ENCODE measurements at places on chromosomes 12 and 14.

DNA sequence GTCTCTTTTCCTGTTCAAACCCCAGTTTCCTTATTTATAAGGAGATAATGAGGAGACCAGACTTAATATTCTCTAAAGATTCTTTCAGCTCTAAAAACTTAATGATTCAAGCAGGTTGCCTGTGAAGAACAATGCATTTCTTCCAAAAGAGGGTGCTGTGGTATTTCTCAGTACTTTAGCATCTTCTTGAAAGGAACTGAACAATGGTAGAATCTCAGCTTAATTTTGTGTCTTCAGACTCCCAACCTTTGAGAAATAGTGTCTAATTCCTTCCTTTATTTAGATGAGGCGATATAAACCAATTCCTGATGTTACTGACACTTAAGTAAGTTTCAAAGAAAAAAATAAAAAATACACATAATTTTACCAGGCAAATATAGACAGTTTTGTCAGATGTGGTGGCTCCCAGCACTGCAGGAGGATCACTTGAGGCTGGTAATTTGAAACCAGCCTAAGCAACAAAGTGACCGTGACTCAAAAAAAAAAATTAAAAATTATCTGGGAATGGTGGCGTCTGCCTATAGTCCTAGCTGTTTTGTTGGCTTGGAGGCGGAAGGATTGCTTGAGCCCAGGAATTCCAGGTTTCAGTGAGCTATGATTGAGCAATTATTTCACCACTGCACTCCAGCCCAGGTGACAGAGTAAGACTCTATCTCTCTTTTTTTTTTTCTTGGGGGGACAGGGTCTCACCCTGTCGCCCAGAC, 76.9 kb upstream of the PSMA6 start:
- no peak for DNase-seq

GRCh38 chr12:95114766-95115405, 41.5 kb upstream of the NR2C1 start:
- DNase-seq: no peak

DNA sequence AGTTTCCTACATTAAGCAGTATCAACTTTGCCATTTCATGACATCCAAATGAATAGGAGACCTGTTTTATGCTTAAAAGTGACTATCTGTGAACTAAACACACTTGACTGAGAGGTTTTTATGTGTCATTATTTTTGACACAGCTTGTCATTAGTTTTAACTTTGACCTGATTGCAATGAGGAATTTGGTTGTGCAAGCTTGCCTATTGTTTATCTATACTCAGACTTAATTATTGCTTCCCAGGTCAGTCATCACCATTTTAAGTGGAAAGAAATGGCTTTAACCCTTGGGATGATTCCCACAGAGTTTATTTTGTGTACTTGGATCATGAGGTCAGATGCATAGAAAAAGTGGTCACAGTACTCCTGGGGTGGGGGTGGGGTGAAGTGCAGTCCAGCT, 171.0 kb upstream of the PRICKLE1 start:
- no peak for DNase-seq

- DNase-seq: no peak
These were observed 6.6 kb downstream of the TTC9 start for GRCh38 chr14:70648346-70648745.

GRCh38 chr12:114679942-114680341, 4.0 kb downstream of the TBX3 start:
- DNase-seq: no peak

DNA sequence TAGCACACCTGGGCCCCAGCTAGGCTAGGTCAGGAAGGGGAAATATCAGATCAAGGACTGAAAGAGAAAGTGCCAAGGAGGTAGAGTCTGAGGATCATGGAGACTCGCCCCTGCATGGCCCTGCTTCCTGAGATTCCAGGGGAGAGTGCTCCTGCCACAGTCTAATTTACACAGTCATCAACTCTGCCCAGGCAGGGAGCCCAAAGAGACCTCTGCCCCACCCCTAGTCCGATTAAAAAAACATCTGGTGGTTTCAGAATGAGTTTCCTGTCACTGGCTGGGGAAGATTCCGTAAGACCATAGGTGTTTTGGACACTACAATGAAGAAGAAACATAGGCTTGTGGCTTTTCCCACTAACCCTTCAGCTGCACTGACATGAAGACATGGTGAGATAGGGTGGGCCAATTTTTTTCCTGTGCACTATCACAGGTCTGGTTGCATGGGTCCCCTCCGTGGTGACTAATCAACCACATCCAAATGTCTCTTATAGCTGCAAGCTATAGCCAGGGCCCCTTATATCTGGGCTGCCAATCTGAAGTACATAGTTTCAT, 31.5 kb upstream of the GZMB start:
- no peak for DNase-seq

DNA sequence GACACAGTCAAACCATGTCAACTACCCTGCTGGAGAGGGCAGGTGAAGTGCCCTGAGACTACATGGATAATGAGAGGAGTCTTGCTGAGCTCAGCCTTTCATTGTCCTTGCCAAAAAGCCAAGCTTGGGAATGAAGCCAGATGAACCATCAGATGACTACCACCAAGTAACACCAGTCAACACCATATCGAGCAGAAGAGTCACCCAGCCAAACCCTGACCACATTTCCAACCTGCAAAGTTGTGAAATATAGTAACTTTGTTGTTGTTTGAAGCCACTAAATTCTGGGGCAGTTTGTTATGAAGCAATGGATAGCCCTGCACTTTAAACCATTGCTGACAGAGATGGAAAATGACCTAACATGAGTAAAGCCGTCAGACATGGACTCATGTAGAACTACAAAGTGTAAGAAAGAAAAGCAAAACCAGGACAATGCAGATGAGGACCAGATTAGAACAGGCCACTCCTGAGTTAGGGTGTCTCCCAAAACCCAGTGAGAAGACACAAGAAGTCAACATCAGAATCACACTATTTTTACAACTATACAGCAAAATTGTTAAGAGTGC, 12.5 kb upstream of the CRADD start:
- DNase-seq: no peak

GRCh38 chr12:24742378-24742777, 206.5 kb downstream of the BCAT1 start:
- no peak for DNase-seq

DNA sequence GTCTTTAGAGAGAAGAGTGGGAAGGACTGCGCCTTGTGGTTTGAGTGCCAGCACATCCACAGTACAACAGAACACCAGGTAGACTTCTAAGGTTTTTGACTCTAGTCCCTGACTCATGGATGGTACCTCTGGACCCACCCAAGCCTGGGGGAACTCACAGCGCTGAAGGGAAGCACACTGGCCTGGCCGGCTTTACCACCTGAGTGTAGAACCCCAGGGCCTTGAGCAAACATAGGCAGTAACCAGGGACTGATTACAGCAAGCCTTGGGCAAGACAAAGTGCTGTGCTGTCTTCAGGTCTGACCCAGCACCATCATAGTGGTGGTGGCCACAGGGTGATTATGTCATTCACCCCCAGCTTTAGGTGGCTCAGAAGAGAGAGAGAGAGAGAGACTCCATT, 17.2 kb downstream of the EML5 start:
- DNase-seq: no peak

DNA sequence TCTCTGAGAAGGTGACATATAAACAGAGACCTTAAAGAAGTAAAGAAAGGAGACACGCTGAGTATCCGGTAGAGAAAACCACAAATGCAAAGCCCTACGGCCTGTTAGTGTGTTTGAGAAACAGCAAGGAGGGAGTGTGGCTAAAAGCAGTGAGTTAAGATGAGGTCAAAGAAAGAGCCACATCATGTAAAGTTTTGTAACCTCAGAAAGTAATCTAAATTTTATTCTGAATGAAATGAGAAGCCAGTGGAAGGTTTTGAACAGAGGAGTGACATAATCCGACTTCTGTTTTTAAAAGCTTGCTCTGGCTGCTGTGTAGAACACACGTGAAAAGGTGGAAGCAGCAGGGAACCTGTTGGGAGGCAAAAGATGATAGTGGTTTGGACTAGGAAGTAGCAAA, 32.6 kb downstream of the PPP2R5E start:
- DNase-seq: no peak

DNA sequence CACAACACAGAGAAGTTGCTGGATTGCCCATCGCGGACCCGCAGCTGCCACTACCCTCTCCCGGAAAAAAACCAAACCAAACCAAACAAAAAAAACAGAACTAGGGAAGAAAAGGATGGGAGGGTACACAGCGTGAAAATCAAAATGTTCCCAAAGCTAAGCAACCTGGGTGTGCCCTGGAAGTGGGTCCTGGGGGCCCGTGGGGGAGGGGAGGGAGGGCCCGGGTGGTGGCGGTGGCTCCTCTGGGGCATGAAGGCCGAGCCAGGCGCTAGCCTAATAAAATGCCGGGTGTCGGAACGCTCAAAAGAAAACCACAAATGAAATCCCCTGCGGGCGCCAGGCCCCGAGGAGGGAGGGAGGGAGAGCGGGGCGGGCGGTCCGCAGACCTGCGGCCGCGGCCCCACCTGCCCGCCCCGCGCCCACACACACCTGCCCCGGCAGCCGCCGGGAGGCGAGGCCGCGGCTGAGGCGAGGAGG, 787 bp downstream of the HECTD4 start:
- peak; percentile 2 for DNase-seq

DNA sequence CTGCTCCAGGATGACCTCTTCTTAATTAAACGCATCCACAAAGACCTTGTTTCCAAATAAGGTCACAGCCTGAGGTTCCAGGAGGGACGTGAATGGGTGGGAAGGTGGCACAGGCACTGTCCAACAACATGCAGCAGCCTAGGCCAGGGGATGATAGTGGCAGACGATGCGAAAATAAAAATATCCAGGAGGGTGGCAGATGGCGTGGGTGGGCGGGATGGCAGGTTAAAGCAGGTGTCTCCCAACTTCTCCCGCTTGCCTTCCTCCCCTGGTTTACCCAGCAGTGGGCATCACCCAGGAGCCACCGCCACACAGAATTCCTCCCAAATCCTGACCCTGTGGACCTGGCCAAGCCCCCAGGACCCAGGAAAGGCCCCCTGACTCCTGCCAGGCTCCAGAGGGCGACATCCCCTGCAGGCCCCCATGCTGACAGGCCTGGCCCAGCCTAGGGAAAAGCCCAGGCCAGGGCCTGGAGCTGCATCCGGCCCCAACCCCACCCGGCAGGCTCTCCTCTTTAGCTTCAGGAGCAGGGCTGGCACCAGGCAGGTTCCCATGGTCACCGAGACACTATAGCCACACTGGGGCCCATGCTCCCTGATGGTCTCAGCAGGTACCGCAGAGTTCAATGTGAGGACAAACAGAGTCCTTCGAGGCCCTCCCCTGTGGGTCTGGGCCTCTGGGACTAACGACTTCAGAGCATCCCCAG, 9.7 kb downstream of the NCOR2 start:
- no peak for DNase-seq

DNA sequence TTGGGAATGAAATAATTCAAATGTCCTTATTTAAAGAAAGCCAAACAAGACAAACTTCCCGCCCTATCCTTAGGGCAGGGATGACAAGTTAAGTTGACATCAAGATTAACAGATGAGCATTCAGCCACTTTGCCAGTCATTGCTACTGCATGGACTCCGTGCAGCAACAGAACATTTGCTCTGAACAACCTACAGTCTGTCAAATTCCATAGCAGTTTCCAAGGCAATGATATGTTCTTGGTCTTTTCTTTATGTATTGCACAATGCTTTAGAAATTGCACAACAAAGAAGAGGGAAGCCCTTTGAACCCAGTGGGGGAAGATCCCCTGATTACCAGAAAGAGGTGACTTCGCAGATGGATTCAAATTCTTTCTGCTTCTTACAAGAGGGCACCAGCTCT, 269.8 kb downstream of the BCAT1 start:
- no peak for DNase-seq

GRCh38 chr14:60594062-60594461, 55.2 kb downstream of the SIX1 start:
- no peak for DNase-seq

DNA sequence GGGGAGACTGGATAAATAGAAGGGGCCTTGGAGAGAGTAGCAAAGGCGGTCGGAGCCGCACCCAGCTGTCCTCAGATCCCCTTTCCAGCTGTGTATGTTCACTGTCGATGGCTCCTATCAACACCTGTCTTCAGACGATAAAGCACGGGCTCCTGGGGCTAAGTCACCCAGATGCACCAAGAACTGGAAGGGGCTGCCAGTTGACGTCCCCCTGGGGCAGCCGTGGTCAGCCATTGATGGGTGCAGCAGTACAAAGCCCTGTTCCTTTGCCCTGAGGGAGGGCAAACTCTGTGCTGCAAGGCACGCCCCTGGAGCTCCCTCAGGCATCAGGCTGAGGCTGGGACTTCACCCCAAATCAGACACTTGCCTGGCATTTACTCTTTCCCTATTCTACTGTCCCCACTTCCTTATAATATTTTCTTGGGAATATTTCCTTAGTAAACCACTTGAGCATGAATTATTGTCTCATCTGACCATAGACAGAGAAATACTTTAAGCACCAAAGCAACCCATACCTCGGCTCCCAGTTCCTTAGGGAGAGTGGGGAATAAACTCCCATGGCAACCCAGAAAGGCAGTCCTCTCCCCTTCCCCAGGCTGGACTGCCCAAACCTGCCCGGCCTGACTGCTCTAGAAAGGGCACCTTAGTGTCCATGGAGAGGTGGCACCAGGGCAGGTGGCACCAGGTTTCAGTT, 59.6 kb upstream of the SCN8A start:
- no peak for DNase-seq

DNA sequence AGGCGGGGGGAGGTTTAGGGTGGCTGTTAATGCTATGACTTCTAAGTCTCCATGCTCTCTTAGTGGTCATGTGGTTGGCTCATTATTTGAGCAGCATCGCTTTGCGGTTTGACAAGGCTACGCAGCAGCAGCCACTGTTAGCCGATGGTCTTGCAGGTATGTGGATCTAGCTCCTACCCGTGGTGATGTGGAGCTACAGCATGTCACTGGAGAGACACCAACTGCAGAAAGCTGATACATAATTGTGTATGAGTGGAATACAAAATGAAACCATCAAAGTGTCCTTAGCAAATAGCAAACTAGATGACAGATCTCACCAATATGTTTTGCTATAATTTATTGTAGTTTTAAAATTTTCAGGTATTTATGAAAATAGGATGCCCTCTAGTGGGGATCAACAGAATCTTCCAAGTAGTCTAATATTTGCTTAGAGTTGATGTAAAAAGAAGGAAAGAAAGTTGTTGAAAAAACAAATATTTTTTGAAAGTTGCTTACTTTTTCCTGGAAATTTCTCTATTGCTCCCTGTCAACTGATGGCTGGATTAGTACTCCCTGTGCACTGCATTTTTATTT, 94.9 kb downstream of the NAV3 start:
- no peak for DNase-seq

DNA sequence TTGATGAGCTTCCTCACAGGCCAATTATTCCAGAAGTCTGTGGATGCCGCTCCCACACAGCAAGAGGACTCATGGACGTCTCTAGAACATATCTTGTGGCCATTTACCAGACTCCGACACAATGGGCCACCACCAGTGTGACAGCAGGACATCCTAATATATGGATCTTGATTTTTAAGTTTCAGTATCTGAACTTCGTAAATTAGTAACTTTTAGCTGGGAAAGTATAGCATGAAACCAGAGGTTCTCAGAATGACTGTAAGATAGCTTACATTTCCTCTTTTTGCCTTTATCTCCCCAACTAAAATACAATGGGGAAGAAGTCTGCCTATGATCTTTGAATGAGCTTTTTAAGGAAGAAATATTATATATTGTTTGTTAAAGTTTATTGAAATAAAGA, 87.0 kb downstream of the DNAI7 start:
- DNase-seq: no peak

GRCh38 chr12:97223419-97223818, 239.2 kb upstream of the RMST start:
- no peak for DNase-seq
